ENCODE measurements at places on chromosomes 5 and 9.

GRCh38 chr9:99249619-99250018 lies 27.5 kb downstream of the SEC61B start:
- DNase-seq, result no peak

DNA sequence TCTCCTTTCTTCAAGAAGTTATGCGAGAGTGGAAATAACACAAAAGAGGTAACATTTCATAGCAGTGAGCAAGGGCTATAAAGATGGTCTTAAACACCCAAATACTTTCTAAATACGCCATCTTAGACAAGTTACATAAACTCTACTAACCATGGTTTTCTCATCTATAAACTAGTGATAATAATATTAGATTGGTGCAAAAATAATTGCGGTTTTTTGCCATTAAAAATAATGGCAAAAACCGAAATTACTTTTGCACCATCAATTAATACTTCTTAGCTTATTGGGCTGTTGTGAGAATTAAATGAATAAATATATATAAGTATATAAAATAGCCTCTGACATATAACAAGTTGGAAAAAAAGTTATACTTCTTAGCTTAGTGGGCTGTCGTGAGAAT lies 23.7 kb downstream of the GABRA6 start:
- no peak for DNase-seq

- DNase-seq, result no peak
Measured at GRCh38 chr9:99778308-99778707, 43.4 kb upstream of the NR4A3 start.

DNA sequence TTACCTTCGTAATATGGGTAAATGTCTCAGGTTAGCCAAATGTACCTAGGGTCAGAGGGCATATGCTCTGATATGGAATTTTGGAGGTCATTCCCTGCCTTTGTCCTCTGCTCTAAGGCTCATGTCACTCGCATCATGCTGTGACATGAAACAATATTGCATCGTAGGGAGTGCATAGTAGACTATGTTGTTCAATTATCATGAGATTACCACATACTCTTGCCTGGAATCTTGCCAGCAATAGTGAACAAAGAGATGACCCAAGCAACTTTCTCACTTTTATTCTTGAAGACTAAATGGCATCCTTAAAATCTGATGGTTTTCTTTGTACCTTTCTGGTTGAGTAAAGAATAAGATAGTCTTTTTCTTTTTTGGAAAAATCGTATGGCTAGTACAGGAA lies 27.6 kb downstream of the ZNF462 start:
- no peak for DNase-seq

DNA sequence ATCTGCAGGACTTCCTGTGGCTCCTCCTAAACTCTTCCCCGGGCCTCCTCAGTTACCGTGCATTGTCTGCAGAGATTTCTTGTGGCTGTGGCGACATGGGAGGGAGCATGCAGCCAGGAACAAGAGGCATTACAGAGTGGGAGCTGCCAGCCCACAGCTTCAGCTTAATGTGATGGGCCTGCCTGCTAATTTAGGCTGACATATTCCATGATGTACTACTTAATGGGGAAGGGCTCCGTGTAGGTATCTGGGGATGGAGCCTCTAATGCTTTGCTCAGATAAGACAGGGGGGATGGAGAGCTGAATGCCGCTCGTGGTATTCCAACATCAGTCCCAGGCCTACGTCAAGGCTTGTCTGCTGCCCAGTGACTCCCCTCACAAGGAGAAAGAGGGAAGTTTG lies 137.6 kb upstream of the GPR151 start:
- no peak for DNase-seq

- DNase-seq, result no peak
Measured at GRCh38 chr9:109450346-109450745, 47.8 kb downstream of the PTPN3 start.

DNA sequence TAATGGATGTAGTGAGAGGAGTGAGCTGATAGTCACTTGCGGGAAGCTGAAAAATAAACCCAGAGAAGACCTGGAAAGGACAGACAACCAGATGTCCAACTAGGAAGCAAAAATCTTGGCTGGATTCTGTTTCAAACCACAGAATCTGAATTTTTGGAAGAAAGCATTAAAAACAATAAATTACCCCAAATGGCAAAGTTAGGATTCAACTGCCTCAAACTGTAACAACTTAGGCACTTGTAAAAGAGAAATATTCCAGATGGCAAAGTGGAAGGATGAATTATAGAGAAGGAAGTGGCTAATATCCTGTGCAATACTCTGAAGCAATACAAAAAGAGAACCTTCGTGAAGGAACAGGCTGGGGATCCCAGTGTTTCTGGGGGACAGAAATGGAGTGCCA lies 46.8 kb upstream of the SLIT3 start:
- no peak for DNase-seq

DNA sequence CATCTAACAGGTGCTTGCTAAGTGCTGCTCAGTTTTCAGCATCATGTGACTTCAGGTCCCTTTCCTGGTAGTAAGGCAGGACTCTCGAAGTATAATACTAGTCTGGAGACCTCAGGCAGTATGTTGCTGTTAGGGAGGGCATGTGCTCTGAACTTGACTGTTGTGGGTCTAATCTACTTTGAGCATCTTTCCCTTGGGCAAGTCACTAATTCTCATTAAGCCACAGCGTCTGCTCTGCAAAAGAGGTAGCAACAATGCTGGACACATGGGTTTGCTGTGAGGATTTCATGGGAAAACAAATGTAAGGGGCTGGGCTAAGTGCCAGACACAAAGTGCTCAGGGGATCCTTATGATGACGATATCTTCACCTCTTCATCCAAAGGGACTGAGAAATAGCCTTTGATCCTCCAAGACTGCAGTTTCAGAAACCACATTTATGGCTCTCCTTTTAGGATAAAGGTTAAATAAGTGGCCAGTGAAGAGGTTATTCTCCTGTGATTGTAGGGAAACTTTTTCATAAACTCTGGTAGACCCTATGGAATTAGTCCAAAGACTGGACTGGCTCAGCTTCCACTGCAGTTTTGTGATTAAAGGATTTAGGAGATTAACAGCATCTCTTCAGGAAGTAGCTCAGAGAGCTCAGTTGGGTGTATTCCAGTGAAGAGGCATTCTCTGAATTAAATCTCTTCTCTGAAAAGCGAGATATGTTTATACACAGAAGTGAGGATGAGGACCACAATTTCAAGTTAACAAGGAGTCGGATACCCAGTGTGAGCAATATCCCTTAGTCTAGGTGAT lies 216.6 kb downstream of the SGCD start:
- DNase-seq, result no peak

DNA sequence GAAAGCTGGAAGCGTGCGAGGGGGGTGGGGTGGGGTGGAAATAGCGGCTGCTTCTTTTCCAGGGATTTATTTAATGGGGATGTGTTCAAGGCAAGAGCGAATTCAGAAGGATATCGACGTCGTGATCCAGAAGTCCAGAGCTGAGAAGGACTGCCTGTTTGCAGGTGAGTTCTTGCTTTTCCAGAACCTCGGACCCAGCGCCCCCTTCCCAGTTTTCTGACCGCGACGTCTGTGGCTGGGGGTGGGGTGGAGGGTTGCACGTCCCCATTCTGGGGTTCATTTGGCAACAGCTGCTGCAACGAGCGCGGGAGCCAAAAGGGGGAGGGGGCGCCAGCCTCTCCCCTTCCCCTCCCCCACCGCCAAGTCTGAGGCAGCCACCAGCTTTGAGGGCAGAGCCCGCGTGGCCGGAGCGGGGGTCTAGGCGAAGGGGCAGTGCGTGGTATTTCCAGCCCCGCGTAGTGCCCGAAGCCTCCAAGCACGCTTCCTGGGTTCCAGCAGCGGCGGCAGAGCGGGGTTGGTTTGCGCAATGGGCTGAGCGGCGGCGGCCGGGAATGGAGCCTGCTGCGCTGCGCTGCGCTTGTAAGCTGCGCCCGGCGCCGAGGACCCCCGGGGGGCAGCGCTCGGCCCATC lies 701 bp downstream of the PARP8 start:
- no peak for DNase-seq
